Activated T-cell treated with anti-CD3 and anti-CD28 coated beads, Interleukin-2, amount 50 U/mL, for 72 hours (primary cell): ENCODE measurements at places on chromosomes 3 and 15.
A peak's percentile ranks its signal among the peaks of the same experiment; 100 is the strongest.

GRCh38 chr3:191334346-191334893 lies 4.1 kb upstream of the UTS2B start:
- H3K36me3 ChIP-seq, result peaks cover 2% of the 10 kb centered on the region
- no peak overlapping the region for H3K27ac ChIP-seq
- no peak for DNase-seq
- H3K4me1 ChIP-seq, result peaks cover 35% of the 10 kb centered on the region

DNA sequence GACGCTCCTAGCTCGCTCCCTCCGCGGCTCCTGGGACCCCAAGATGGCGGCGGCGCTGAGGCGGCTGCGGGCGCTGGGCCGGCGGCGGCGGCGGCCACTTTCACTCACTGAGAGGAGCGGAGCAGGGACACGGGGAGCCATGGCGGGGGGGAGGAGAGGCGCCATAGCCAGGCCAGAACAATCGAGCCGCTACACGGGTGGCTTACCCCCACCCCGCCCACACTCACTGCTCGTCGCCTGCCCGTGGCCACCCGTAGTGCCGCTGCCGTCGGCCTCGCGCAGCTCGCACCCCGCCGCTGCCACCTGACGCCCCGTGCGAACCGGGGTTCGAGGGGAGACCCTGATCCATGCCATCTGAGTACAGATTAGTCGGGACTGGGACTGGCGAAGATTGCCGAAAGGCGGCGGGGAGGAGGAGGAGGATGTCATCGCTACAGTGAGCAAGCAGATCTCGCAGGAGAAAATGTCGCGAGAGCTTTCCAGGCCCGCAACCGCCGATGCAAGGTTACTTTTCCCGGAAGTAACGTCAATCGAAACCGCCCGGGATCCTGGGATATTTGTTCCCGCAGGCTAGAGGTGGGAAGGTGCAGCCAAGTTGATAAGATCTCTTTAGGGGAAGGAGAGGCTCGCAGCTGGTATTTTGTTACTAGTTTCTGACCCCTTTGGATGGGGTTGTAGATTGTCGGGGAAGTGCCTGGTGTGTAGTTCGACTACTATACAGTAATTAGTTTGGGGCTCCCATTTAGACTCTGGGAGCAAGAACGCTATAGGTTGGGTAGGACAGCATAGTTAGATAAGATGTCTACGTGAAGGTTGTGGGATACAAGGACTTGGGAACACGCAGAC lies at the start of gene INO80:
TSS of gene INO80 (minus strand) at position 165 of the 846 bp plus-strand sequence. CDS start 19,970 bp downstream, outside the sequence.
- H3K4me1 ChIP-seq, result peaks cover 25% of the 10 kb centered on the region
- DNase-seq, result peak; percentile 98
- peak within 1 kb of the TSS; percentile 99 for H3K27ac ChIP-seq
- H3K36me3 ChIP-seq, result peaks cover 12% of the 10 kb centered on the region

GRCh38 chr3:182957226-182957625 lies 23.1 kb downstream of the DCUN1D1 start:
- H3K4me1 ChIP-seq, result no peaks in the 10 kb centered on the region
- no peak overlapping the region for H3K4me3 ChIP-seq
- peaks cover 11% of the 10 kb centered on the region for H3K36me3 ChIP-seq
- no peaks in the 10 kb centered on the region for H3K27me3 ChIP-seq
- no peak overlapping the region for H3K27ac ChIP-seq

- H3K27ac ChIP-seq, result no peak overlapping the region
- H3K4me1 ChIP-seq, result no peaks in the 10 kb centered on the region
- no peaks in the 10 kb centered on the region for H3K36me3 ChIP-seq
- peaks cover 6% of the 10 kb centered on the region for H3K27me3 ChIP-seq
- no peak for DNase-seq
- H3K4me3 ChIP-seq, result no peak overlapping the region
These were observed 38.5 kb downstream of the ARPP21 start for GRCh38 chr3:35677797-35678196.

DNA sequence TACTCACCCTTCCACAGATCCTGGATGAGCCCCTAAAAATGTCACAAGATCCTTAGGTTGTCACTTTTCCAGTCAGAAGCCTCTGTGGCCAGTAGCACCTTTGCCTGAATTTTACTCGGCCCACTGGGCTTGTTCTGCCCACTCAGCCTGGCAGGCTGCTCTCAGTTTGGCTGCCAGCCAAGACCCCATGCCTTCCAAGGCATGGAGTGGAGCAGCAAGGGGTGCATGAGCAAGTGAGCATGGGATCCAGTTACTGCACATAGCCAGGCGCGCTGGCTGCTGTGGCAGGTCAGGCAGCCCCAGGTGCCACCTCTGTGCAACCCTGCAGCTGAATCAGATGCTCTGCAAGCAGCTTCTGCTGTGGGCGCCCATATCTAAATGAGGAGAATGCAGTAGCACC lies 79.3 kb downstream of the CGGBP1 start:
- H3K4me3 ChIP-seq, result no peak overlapping the region
- no peaks in the 10 kb centered on the region for H3K36me3 ChIP-seq
- no peak overlapping the region for H3K27ac ChIP-seq
- no peaks in the 10 kb centered on the region for H3K4me1 ChIP-seq
- H3K27me3 ChIP-seq, result no peaks in the 10 kb centered on the region

GRCh38 chr15:90617171-90617570 lies 87.4 kb downstream of the CRTC3 start:
- peaks cover 59% of the 10 kb centered on the region for H3K4me1 ChIP-seq
- peaks cover 23% of the 10 kb centered on the region for H3K36me3 ChIP-seq
- DNase-seq, result no peak
- no peaks in the 10 kb centered on the region for H3K27me3 ChIP-seq
- H3K4me3 ChIP-seq, result no peak overlapping the region

DNA sequence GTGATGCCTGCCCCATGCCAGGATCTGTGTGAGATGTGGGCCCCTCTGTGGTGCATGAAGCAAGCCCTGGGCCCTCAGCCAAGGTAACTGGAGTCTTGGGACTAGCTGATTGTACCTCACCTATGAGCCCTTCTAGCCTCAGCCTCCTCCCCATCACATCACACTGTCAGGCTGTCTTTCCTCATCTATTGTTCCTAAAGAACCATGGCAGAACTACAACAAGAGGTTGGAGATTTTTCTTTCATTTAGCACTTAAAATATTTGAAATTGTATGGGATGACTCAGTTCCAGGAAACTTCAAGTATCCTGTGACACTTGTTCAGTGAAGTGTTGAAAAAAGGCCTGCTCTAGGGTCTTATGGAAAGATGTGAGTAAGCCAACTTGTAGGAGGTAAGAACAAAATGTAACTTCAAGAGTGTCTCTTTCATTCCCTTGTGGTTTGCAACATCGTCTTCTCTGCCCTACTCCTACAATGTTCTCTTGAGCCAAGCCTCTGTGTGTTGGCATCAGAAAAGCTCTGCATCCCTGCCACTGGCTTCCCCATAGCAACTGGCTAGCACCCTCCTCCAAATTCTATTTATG lies 58.7 kb upstream of the TIPARP start:
- H3K27ac ChIP-seq, result peak overlapping the region; percentile 43
- H3K4me1 ChIP-seq, result peaks cover 39% of the 10 kb centered on the region
- H3K4me3 ChIP-seq, result peak overlapping the region; percentile 37
- DNase-seq, result no peak
- H3K27me3 ChIP-seq, result no peaks in the 10 kb centered on the region

DNA sequence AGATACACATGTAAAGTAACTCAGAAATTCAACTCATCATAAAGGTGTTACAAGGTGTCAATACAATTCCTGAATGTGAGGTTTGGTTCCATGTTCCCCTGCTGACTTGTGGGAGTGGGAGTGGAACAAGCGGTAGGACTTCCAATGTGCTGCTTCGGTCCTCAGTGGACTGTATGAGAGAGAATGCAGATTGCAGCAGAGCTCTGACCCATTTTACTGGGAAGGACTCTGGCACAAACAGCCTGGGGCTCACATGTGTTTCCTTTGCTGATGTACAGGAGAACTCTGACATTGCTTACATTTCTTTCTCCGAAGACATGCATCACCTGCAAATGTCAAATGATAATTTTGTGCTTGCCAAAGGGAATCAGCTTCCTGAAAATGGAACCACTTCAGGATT lies 111.5 kb downstream of the UNC13C start:
- H3K4me3 ChIP-seq, result no peak overlapping the region
- H3K36me3 ChIP-seq, result no peaks in the 10 kb centered on the region
- no peak overlapping the region for H3K27ac ChIP-seq
- H3K27me3 ChIP-seq, result peaks cover 5% of the 10 kb centered on the region

- no peak overlapping the region for H3K27ac ChIP-seq
- H3K4me3 ChIP-seq, result no peak overlapping the region
- H3K4me1 ChIP-seq, result no peaks in the 10 kb centered on the region
- no peak for DNase-seq
- H3K36me3 ChIP-seq, result no peaks in the 10 kb centered on the region
- peaks cover 8% of the 10 kb centered on the region for H3K27me3 ChIP-seq
These were observed 225.0 kb upstream of the ATP11B start for GRCh38 chr3:182568261-182568660.

GRCh38 chr3:9204253-9204992 lies 45.0 kb downstream of the SRGAP3 start:
- H3K36me3 ChIP-seq, result no peaks in the 10 kb centered on the region
- DNase-seq, result no peak
- H3K27me3 ChIP-seq, result peaks cover 6% of the 10 kb centered on the region

DNA sequence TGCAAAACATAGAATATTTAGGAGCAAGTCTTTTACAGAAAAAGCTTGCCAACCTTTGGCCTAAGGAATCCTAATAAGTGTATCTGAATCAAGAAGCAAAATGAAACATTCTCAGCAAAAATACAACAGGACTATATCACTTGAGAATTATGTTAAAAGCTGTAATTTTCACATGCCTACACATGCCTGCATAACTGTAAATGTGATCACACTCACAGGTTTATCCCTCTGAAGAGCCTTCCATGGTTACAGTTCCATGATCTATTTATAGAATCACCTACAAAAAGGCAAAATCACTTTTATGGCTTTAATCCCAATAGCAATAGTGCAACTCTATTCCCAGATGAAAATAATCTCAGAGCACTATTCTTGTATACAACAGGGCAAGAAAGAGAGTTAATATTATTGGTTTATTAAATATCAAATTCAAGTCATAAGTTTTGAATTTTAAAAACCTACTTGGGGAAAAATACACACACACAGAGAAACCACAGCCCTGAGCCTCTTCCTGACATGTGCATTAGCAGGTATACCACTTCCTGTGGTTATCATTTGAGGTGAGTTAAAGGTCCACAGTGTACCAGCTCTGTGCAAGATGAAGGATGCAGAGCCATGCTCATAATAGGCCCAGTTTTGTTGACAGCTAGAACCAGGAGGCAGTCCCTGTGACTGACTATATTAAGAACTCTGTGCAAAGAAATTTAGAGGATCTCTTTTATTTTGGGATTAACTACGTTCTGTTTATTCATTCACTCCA lies 252.5 kb upstream of the TGFBR2 start:
- peak overlapping the region; percentile 81 for H3K27ac ChIP-seq
- peak overlapping the region; percentile 67 for H3K4me3 ChIP-seq
- DNase-seq, result peak; percentile 54
- peaks cover 68% of the 10 kb centered on the region for H3K4me1 ChIP-seq
- peaks cover 19% of the 10 kb centered on the region for H3K27me3 ChIP-seq

GRCh38 chr3:177679568-177680471 lies 482.5 kb upstream of the TBL1XR1 start:
- peak; percentile 41 for DNase-seq
- peak overlapping the region; percentile 10 for H3K4me3 ChIP-seq
- no peaks in the 10 kb centered on the region for H3K36me3 ChIP-seq
- H3K27ac ChIP-seq, result peak overlapping the region; percentile 10
- H3K27me3 ChIP-seq, result no peaks in the 10 kb centered on the region
- H3K4me1 ChIP-seq, result peaks cover 29% of the 10 kb centered on the region

- DNase-seq, result no peak
- peaks cover 5% of the 10 kb centered on the region for H3K27me3 ChIP-seq
- H3K4me1 ChIP-seq, result no peaks in the 10 kb centered on the region
- no peak overlapping the region for H3K4me3 ChIP-seq
These were observed 51.1 kb downstream of the CGNL1 start for GRCh38 chr15:57427367-57427821.

- no peaks in the 10 kb centered on the region for H3K27me3 ChIP-seq
- no peak for DNase-seq
- no peaks in the 10 kb centered on the region for H3K4me1 ChIP-seq
- no peaks in the 10 kb centered on the region for H3K36me3 ChIP-seq
- H3K27ac ChIP-seq, result no peak overlapping the region
These were observed 144.7 kb upstream of the ARRDC4 start for GRCh38 chr15:97815835-97816234.

GRCh38 chr3:32557640-32558352 lies 12.9 kb downstream of the DYNC1LI1 start:
- no peak for DNase-seq
- peaks cover 22% of the 10 kb centered on the region for H3K4me1 ChIP-seq
- no peaks in the 10 kb centered on the region for H3K36me3 ChIP-seq
- no peak overlapping the region for H3K4me3 ChIP-seq
- H3K27me3 ChIP-seq, result no peaks in the 10 kb centered on the region

GRCh38 chr15:79185199-79185598 lies 94.6 kb upstream of the RASGRF1 start:
- H3K4me1 ChIP-seq, result no peaks in the 10 kb centered on the region
- DNase-seq, result peak; percentile 19
- no peak overlapping the region for H3K27ac ChIP-seq
- H3K27me3 ChIP-seq, result peaks cover 11% of the 10 kb centered on the region
- no peak overlapping the region for H3K4me3 ChIP-seq

GRCh38 chr3:73437828-73438227 lies 186.9 kb downstream of the PDZRN3 start:
- H3K4me1 ChIP-seq, result no peaks in the 10 kb centered on the region
- H3K27me3 ChIP-seq, result peaks cover 7% of the 10 kb centered on the region
- H3K4me3 ChIP-seq, result no peak overlapping the region
- no peak overlapping the region for H3K27ac ChIP-seq

DNA sequence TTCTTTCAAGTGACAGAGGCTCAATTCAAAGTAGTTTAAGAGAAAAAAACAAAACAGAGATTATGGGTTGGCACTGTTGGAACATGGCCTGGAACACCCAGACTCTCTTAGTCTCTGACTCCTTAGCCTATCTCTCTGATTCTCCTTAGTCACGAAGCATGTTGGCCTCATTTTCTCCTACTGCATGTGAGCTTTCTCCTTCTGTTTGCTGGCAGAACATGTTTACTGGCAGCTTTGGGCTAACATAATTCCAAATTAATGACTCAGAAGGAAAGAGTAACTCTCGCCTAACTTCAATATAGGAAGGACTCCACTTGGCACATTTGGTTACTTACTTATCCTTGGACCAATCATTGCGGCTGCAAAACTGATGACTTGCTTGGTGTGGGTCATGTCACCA lies 21.7 kb upstream of the CCDC39 start:
- no peaks in the 10 kb centered on the region for H3K36me3 ChIP-seq
- H3K27ac ChIP-seq, result no peak overlapping the region
- H3K4me1 ChIP-seq, result no peaks in the 10 kb centered on the region
